ENCODE measurements at places on chromosomes 1 and 21.

GRCh38 chr1:59359325-59359724 lies 62.4 kb downstream of the FGGY start:
- no peak for DNase-seq

GRCh38 chr1:183114441-183114840 lies 71.6 kb upstream of the LAMC2 start:
- DNase-seq, result no peak

GRCh38 chr1:201778279-201779065 lies 50.5 kb upstream of the IPO9 start:
- DNase-seq, result no peak

DNA sequence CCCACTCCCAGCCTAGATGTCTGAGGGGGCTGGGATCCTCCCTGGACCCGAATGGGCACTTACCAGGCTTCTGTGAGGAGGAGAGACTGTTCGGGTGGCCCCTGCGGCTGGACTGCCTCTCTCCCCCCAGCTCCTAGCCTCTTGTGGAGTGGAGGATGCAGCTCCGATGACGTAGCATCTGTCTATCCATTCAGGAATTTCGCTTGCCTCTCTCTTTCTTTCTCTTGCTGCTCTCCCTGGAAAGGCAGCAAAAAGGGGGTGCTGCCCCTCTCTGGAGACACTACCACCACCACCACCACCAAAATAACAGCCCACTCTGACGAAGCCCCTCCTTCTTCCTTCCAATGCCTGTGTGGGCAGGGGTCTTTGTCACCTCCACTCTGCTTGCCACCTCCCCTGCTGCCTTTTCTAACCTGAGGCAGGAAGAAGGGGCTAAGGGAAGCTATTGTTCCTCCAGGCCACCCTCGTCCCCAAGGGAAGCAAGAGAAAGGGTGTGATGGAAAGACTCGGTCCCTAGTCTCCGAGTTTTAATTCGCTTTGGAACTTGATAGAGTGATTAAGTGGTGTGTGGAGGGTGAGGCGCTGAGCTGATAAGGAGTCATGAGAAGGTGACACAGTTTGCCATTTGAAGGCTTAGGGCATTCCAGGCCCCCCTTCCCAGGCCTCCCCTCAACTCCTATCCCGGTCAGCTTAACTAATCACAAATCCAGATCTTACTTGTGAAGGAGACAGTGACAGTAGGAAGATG lies 60.5 kb downstream of the RHBG start:
- DNase-seq, result no peak

DNA sequence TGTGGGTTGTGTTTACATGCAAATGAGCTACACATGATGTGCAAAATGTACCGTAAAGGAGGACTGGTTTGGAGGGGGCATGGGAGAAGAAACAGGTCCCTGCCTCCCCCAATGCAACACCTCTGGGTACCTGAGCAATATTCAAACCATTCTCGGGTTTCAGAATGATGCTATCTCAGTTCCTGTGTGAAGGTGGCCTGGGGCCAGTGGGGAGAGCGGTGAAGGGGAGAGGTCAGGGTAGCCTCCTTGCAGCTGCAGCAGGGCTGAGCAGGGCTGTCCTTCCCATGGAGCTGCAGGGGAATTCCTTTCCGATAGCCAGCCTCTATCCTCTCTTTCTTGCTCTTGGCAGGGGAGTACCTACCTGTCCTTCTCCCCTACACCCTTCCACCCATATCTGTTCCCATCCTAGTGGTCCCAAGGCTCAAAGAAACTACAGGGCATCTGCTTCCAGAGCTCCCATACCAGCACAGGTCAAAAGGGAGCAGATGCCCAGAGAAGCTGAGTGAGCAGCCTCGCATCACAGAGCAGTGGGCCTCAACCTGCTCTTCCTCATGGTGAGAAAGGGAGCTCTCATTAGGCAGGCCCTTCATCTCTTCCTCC lies 11.9 kb downstream of the MEF2D start:
- no peak for DNase-seq

DNA sequence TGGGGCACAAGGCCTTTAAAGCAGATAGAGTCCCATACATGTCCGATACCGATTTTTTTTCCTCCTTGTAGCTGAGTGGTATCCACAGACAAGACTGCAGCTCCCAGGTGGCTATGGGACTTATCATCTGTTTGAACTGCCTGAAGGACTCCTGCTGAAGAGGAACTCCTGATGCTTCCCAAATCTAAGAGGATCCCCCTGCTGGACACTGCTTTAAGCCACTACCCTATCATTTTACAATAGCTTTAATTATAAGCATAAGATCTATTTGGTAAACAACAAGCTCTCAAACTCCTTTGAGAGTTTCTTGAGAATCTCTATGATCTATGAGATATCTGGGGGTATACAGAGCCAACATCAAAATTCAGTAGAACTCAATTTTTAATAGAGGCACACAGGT lies 11.7 kb downstream of the NDC1 start:
- DNase-seq, result no peak

DNA sequence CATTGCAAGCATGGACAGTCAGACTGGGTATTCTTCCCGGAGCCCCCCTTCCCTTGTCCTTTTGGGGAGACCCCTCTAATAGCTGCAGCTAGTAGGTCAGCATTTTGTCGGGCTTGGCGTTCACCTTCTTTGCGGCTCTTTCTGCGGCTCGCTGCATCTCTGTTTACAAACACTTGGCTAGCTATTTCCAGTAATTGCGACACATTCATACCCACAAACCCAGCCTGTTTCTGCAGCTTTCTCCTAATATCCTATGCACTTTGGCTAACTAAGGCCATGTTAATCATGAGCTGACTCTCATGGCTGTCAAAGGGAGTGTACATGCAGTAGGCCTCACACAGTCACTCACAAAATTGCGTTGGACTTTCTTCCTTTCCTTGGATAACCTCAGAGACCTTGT lies 716.4 kb downstream of the AMY1C start:
- no peak for DNase-seq
